ENCODE measurements at places on chromosomes 11 and 22. TPM values are rescaled to one million over a fixed set of nuclear protein-coding genes. Genes with fewer than 3 reads are reported as not detected.

DNA sequence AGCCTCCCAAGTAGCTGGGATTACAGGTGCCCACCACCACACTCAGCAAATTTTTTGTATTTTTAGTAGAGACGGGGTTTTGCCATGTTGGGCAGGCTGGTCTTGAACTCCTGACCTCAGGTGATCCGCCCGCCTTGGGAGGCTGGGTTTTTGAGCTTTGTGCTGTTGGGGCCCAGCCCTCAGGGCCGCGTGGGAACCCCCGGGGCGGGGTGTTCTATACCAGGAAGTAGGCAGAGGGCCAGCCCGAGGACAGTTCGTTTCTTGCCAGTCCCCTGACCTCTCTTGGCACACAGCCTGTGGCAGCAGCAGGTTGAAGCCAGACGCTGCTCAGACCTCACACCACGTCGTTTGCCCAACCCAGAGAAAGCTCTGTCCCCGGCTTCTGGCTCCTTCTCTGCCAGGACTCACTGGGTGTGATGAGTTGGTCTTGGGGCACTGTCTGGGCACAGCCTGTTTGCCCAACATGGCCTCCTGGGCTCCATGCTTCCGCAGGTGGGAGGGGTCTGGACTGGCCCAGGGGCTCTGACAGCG, 24.9 kb upstream of the CHKA start:
- peak; percentile 94 for DNase-seq

Gene OR4C46
- total RNA-seq = not detected

GRCh38 chr11:13868710-13869397, 93.7 kb upstream of the SPON1 start:
- no peak for DNase-seq

DNA sequence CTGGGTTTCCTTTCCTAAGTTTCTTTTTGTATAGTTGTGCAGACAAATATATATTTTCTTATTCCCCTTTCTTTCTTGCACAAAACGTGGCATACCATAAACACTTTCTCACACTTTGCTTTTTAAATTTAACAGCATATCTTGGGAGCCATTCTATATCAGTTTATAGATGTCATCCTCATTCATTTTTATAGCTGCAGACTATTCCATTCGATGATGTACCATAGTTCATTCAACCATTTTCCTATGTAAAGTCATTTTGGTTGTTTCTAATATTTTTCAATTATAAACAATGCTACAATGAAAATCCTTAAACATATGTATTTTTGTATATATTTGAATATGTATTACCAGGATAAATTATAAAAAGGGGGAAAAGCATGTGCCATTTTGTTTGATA, 102.5 kb downstream of the RRM1 start:
- no peak for DNase-seq

DNA sequence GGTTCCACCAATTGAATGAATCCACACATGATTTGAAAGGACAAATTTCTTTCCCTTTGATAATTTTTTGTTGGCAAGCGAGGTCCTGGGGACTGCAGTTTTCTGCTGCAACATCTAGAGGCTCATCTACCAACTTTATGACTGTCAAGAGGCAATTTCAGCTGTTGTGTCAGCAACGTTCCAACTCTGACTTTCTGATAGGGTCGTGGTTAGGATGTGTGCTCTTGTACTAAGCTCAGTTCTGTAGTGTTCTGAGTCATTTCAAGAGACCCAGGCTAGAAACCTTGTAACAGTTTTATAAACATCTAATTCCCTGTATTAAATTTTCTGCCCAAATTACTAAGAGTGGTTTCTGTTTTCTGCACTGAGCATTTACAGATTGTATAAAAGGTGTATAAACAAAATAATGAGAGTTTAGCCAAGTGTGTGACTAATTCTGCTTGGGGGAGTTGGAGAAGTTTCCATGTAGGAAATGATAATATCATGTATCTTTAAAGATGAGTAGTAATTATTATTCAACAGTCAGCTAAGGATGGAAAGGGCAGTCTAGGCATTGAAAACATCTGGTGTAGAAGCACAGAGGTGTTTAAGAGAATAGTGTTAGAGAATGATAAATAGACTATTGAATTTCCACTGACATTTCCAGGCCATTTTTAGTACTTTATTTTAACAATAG, 72.2 kb downstream of the RBMXL2 start:
- no peak for DNase-seq

GRCh38 chr22:37830093-37830842, 7.1 kb downstream of the GALR3 start:
- DNase-seq = no peak

Gene OR6A2
- total RNA-seq = 0.08 TPM

DNA sequence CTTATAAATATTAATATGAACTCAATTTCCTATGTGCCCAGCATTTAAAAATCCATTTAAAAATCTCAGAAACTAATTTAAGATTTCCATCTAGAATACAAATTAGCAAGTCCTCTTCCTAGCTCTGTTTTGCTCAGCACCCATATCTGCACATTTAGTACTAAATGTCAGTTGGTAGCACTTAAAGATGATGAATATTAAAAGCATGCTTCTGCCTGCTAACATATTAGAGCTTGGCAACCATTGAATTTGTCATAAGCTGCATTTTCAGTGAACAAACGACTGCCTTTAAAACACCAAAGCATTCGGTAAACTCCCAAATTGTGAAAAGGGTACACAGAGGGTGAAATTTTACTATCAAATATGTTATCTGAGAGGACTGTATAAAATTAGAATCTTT, 177.7 kb downstream of the CADM1 start:
- DNase-seq = no peak

DNA sequence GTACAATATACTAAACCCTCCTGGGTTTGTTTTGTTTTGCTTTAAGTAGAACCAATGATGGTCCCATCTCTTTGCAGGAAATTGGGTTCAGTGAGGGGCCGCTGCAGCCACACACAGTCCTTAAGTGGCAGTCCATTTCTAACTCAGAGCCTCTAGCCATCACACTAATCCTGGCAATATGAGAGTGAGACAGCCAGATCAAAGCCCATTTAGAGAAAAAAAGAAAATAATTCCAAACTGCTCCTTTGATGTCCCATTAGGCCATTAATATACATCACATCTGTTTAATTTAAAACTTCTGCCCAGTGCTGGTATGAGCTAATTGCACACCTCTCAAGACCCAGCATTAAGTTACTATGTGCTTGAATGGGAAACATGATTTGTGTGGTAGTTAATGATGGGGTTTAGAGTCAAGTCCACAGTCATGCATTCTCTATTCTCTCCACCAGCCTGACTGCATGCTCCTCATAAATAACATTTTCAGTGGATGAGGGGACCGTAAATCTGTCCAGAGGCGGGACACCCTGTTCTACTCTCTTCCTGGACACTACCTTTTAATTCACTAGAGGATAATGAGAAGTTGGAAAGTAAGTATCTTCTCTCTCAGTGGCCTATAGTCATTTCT, 53.8 kb upstream of the BIRC3 start:
- no peak for DNase-seq

GRCh38 chr11:71305041-71305440, 52.7 kb upstream of the SHANK2 start:
- DNase-seq = no peak

DNA sequence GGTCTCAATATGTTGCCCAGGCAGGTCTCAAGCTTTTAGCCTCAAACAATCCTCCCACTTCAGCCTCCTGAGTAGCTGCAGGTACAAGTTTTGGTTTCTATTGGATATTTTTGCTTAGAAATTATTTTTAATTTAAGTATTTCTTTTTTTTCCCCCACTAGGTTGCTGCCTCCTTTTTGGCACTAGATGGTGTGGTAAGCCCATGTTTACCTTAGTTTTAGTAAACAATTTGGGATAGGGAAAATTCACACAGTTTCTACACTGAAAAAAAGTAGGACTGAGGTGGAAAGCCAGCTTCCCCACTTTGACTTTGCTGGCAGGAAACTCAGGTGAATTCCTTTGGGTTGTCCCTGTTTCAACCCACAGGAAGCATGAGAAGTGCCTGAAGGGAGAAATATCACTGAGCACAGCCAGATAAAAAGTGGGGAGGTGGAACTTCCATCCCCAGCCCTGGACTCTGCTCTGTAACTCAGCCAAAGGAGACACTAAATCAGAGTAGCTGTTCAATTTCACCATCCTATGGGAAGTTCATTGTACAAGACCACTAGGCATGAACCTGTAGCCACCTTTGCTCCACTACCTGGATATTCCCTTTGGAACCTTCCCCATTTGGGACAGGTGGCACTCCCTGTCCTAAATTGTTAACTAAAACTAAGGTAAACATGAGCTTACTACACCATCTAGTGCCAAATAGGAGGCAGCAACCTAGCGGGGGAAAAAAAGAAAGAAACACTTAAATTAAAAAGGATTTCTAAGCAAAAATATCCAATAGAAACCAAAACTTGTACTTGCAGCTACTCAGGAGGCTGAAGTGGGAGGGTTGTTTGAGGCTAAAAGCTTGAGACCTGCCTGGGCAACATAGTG, 154.4 kb upstream of the FAT3 start:
- no peak for DNase-seq

GRCh38 chr11:86575927-86576326, 96.5 kb downstream of the ME3 start:
- DNase-seq = no peak

- DNase-seq = no peak
These were observed 21.9 kb downstream of the IGHMBP2 start for GRCh38 chr11:68925611-68926010.

- DNase-seq = peak; percentile 52
These were observed 4.6 kb upstream of the CERK start for GRCh38 chr22:46742576-46743221.

DNA sequence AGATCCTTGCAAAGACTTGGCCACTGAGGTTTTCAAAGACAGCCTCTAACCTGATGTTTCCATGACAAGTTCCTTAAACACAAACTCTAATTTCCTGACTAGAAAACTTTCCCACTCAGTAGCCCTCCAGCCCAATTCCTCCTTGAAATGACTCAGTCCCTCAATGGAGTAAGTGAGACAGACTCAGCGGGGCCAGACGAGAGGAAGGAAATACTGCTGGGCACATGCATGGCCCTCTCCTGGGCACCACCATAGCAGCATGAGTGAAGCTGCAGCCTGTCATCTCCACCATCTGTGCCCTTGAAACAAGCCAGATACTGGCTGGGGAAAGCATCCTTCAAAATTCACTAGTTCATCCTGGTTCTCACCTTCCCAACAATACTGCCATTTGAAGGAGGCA, 76.2 kb upstream of the GDPD4 start:
- DNase-seq = no peak

GRCh38 chr11:63845303-63845702, 6.4 kb downstream of the MARK2 start:
- DNase-seq = peak; percentile 37

Gene POU2AF3
- total RNA-seq = 23.0 TPM

Gene CRYBA4
- not detected for total RNA-seq

Gene BARX2
- total RNA-seq = 5.5 TPM

Gene SHISA8
- total RNA-seq = not detected

DNA sequence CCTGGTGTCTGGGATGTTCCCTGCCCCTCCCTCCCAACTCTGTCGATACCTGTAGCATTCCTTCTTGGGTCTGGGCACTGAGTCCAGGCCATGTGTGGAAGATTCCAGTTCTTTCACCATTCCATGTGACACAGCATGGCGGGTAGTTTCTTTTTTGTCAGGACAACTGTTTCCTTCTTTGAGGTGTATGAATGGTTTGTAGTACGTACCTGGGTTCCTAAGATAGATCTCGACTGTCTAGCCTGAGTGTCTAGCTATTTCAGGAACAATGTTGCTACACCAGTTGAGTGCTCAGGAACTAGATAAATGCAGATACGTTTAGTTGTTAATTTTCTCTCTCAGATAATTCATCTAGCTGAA, 43.3 kb downstream of the TNRC6B start:
- no peak for DNase-seq

- DNase-seq = no peak
These were observed 21.1 kb downstream of the PHF21B start for GRCh38 chr22:44988671-44989070.

Gene OR9G4
- total RNA-seq = not detected

DNA sequence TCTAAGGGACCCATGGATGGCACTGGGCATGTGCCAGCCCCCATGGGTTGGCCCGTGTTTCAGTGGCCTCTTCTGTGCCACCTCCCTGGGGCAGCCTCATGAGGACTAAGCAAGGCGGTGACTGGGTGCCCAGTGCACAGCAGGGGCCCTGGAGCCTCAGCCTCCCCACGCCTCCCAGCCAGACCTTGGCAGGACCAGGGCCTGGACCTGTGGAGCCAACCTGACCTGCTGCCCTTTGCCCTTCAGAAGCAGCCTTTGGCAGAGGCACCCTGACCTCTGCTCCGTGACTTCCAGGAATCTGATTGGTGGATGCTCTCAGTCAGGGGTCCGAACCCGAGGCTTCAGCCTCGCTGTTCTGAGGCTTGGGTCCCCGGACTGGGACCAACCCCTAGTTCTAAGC, 24.8 kb upstream of the TAB1 start:
- no peak for DNase-seq

GRCh38 chr11:111644922-111645321, 42.7 kb downstream of the SIK2 start:
- no peak for DNase-seq

DNA sequence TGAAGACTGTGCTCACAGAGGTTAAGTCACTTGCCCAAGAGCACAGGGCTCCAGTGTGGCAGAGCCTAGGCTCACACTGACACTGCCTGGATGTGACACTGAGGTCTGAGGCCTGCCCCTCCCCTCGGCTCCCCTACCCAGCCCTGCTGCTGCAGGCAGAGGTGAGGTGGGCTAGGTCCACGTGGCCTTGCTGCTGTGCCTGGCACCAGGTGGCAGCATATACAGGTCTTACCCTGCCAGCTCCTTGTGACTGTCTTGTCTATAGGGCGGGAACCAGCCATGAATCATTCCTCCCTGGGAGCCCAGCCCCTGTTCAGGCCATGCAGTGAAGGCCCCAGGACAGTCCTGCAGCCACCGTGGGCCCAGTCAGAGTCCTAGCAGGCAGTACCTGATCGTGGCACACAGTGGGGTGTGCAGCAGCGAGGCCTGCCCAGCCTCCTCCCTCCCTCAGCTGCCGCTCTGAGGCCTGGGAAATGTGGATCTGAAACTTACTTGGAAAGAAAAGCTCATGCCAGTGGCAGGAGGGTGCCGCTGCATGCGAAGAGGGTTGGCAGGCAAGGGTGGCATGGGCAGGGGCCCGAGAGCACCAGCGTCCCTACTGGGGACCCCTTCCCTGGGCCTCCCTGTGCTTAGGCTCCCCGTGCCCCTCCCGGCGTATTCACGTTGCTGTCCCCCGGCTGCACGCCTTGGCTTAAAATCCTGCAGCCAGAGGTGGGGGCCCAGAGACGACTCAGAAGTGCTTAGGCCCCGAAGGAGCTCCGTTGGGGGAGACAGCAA, 1.2 kb upstream of the CERK start:
- peak; percentile 70 for DNase-seq

Gene P4HA3
- not detected for total RNA-seq

DNA sequence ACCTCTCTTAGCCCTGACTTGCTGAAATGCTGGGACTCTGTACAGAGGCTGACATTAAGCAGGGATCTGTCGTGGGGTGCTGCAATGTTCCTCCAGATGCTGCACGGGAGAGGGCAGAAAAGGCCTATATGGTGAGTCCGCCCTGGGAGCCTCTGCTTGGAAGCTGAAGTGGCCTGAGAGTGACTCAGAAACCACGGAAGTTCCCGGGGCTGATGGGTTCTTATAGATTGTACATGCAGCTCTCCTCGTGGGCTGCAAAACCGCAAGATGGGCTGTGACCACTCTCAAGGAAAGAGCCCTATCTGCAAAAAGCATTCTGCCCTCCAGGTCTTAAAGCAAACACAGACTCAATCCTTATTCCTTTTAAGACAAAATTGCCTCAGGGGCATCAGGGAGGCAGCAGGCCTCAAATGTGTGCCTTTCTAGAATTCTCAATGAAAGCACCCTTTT, 5.8 kb upstream of the SLC43A3 start:
- DNase-seq = no peak
